HCT116 (cell line): ENCODE measurements at places on chromosomes 6 and 20.

DNA sequence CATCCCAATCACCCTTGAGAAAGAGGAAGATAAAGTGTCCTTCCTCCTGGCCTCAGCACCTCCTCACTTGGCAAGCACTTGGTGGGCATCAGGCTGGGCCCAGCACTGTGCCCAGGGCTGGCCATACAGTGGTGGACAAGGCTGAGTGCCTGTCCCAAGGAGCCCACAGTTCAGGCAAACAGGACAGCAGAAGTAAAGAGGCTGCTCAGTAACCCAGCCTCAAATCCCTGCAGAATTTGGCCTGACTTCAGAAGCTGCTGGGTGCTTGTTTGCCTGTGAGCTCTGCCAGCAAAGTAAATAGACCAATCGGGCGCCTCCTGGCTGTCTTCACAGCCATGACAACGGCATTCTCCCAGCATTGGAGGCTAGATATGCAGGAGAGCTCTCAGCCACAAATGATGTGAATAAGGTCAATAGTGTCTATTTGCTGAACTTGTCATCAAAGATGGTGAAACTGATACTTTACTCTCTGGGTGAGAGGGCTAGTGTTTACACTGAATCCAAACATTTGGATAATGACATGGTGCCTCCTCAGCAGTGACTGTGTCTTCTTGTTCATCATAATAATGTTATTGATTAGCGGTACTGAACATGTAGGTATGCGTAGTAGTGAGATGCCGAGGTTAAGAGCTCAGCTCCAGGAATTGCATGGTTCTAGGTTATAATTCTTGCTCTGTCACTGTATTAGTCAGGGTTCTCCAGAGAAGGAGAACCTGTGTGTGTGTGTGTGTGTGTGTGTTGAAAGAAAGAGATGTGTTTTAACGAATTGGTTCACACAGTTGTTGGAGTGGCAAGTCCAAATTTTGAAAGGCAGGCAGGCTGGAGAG is 36.9 kb upstream of the FANCE start:
- no peak for DNase-seq

GRCh38 chr20:31712564-31713311 is 9.9 kb downstream of the BCL2L1 start:
- DNase-seq = peak; percentile 92

DNA sequence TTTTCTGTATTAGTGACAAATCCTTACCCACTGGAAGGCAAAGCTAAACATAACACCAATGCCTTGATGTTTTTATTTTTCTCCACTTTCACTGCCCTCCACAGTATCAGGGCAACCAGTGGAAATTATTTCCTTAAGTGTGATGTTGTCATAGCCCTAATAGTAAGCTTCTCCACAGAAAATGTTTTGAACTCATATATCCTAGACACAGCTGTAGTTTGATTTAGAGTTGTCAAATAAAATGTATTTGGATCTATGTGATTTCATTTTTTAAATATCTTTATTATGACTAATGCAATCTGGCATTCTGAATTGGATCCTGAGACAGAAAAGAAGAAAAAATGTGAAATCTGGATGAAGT is 70.9 kb upstream of the UFL1 start:
- DNase-seq = no peak

- DNase-seq = no peak
Measured at GRCh38 chr6:25359191-25359861, 80.2 kb downstream of the CARMIL1 start.

DNA sequence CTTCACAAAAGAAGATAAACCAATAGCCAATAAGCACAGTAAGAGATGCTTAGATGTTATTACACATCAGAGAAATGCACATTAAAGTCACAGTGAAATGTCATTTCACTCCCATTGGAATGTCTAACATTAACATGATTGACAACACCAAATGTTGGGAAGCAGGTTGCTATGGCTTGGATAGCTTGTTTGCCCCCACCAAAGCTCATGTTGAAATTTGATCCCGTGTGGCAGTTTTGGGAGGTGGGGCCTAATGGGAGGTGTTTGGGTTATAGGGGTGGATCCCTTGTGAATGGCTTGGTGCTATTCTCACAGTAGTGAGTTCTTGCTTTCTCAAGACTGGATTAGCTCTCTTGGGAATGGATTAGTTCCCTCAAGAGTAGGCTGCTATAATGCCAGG is 44.8 kb downstream of the MRAP2 start:
- DNase-seq = no peak

DNA sequence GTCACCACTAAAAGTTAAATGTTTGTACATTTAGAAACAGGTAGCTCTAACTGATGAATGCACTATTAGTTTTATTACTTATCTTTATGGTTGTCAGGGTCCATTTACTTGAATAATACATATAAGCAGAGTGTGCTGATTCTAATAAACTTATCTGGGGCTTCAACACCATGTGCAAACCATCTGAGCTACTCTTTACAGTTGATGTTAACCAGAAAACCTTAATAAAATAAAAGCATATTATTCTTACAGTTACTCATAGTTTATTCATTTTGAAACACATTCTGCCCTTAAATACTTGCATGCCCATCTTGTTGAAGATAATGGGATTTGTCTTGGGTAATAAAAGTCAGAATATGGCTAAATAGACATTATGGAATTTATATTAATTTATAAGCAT is 1042.2 kb downstream of the EPHA7 start:
- DNase-seq = no peak

- no peak for DNase-seq
Measured at GRCh38 chr6:39075010-39075686, 26.6 kb downstream of the GLP1R start.

DNA sequence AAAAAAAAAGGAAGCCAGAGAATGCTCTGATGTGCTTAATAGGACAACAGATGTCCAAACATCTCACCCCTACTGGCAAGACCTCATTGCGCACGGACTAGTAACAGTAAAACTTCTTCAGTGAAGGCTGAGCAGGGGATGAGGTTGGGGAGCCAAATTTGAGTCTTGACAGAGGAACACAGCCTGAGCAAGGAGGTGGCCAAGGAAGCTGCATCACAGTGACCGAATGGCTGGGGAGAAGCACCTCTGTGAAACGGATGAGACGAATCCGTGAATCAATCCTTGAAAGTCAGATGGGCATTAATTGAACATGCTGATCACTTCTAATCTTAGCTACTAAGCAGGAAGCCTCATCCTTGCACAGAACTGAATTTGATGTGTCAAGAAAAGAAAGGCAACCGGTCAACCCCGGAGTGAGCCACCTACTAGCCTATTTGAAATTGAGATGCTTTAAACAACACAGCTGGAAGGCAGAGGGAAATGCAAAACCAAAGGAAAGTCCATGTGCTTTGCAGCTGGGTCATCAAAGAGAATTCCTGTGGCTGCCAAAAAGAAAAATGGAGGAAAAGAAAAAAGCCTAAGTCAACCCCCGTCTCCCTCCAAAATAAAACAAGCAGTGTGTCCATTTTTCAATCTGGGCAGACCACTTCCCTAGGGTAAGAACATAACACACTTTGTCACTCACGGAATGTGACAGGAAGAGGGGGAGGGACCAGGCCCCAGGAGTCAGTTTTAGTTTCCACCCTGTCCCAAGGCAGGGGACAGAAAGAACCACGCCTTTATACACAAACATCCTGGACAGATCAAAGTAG is 29.5 kb downstream of the PXDC1 start:
- DNase-seq = no peak

DNA sequence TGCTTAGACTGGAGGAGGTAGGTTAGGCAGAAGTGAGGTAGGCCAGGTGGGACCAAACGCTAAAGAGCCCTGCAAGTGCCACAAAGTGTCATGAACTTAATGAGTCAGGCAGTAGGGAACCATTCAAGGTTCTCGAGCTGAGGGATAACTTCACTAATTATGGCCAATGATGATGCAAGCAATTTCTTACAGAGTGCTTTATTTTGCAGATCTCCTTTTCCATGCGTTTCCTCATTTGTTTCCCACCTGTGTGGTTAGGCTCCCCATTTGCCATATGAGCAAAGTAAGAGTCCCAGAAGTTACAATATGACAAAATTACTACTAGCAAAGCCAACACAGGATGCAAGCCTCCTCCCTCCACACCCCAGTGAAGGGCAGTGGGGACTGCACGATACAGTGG is 36.5 kb upstream of the PSMF1 start:
- DNase-seq = no peak

DNA sequence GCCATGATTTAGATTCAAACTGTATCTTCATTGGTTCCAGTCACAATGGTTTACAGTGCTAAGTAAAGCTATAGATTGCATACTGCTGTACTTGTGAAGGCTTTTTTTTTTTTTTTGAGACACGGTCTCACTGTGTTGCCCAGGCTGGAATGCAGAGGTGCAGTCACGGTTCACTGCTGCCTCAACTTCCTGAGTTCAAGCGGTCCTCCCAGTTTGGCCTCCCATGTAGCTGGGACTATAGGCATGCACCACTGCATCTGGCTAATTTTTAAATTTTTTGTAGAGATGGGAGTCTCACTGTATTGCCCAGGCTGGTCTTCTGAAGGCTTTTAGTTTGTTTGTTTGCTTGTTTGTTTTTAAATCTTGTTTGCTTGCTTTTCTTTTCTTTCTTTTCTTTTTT is 24.9 kb downstream of the ITCH start:
- no peak for DNase-seq

GRCh38 chr6:46010771-46011170 is 4.9 kb downstream of the CLIC5 start:
- DNase-seq = no peak

- DNase-seq = no peak
Measured at GRCh38 chr6:158068893-158069799, 87.5 kb downstream of the SYNJ2 start.

DNA sequence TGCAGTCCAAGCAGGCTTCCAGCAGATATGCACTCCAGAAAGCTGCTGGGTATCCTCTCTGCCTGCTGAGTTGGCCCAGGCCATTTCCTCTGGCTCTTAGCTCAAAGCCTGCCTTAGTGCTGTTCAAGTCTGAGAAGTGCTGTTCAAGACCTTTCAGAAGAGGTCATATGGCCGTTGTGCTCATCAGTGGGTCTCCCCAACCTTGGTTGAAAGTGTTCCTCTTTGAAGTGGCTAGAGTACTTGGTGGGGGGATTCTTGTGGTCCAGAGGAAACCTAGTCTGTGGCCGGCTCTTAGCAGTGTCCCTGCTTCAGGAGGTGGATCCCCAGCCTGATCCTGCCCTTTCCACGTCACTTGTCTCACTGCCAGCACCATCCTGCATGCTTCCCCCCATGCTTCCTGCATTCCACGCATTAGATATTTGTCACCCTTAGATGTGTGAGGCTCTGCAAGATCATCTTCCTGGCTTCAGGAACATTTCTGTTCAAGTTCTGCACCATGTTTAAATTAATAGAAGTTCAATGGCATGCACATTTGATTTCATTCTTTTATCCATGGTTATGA is 105.0 kb downstream of the FIG4 start:
- no peak for DNase-seq

DNA sequence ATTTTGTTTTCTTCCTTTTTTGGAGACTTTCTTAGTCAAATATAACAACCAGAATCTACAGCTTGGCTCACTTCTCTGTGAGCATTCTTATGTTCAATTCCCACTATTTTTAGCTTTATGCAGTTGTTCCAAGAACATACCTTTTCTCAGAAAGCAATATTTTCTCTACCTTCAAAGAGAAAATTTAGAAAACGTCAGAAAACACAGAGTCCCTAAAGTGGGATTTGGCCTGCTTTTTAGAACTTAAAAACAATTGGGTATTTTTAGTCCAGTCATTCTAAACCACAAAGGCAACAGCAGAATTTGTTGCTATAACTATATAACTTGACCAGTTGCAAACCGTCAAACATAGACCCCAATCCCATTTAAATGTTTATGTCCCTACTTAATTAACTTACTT is 133.1 kb downstream of the MOXD1 start:
- DNase-seq = no peak

- DNase-seq = no peak
Measured at GRCh38 chr6:15023448-15023847, 222.4 kb upstream of the JARID2 start.

DNA sequence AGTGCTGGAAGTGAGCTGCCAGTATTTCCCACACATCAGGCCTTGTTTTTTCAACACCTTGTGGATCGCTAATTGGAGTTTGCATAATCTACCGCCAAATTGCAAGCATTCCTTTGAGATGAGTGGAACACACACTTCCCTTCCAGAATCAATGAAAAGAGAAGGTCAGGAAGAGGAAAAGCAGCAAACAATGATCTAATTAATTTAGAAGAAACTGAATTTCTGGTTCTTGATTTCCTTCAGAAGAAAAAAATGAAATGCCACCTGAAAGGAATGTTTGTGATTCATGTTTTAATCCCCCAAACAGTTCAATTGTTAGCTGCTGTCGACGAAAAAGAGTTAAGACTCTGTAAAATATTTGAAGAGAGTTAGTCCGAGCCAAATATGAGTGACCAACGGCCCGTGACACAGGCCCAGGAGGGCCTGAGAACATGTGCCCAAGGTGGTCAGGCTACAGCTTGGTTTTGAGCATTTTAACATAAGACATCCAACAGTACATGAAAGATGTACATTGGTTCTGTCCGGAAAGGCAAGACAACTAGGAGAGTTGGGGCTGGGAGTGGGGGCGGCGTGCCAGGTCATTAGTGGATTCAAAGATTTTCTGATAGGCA is 182.3 kb downstream of the MTFR2 start:
- peak; percentile 66 for DNase-seq

GRCh38 chr6:22019857-22020256 is 277.0 kb downstream of the PRL start:
- DNase-seq = no peak

GRCh38 chr6:126628125-126628524 is 288.2 kb downstream of the CENPW start:
- DNase-seq = peak; percentile 4

DNA sequence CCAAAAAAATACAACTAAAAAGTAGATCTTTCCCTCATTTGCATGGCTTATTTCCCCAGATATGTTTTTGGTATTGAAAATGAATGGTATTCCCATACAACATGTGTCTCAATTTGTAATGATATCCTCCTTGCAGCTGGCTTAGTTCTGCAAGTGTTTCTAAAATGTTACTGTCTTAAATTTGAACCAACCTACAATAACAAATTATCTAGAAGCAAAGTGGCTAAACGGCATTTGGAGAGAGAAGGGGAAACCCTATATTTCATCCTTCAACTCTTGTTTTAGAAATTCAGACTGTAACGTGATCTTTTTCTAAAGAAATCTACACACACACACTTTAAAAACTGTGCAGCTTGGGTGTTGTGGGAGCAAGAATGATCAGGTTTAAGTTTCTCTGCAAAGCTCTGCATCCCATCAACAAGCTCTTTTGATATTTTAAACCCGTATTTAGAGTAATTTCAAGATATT is 153.0 kb downstream of the SOBP start:
- no peak for DNase-seq

DNA sequence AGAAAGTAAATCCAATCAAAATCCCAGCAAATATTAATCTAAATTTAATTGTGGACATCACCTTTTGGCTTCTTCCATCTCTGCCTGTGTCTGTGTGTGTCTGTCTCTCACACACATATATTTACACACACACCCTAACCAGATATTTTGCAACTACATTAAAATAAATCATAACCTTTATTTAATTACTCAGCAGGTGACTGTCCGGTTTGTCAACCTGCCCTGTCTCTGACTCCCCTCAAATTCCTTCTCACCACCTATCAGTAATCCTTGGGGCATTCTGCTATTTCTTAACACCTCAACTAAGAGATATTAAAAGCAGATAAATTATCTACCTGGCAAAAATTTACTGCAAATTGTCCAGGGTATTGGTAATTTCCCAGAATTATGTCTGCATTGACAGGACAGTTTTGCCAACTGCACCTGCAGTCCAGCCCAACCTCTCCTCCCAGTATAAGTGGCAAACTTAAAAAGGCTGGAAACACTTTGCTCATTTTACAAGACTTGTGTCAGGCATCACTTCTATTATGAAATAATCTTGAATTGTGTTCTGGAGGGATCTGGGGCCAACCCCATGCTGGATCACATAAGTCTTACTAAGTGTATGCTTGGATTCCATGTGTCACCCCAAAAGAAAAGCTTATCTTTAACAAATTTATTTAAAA is 216.1 kb downstream of the GMDS start:
- DNase-seq = no peak
